ENCODE measurements at places on chromosomes 6 and 20. TPM values are rescaled to one million over a fixed set of nuclear protein-coding genes. Genes with fewer than 3 reads are reported as not detected.

The OR2H2 gene
- polyA plus RNA-seq, result not detected

The CCDC170 gene
- polyA plus RNA-seq, result 0.05 TPM

The SLC22A1 gene
- 0.08 TPM for polyA plus RNA-seq

The STMN3 gene
- polyA plus RNA-seq, result 15.2 TPM

The NUDT3 gene
- polyA plus RNA-seq, result 13.0 TPM

The IFT52 gene
- polyA plus RNA-seq, result 18.7 TPM

The HELZ2 gene
- polyA plus RNA-seq, result 5.0 TPM

The POPDC3 gene
- 24.4 TPM for polyA plus RNA-seq

The SPTLC3 gene
- 3.6 TPM for polyA plus RNA-seq

The SIM1 gene
- polyA plus RNA-seq, result not detected

The LINC00237 gene
- not detected for polyA plus RNA-seq

The SAMD3 gene
- polyA plus RNA-seq, result 0.29 TPM

The HLA-DOA gene
- polyA plus RNA-seq, result 0.18 TPM

The PERP gene
- polyA plus RNA-seq, result 159 TPM

The CYP24A1 gene
- 4.7 TPM for polyA plus RNA-seq

The PTK7 gene
- polyA plus RNA-seq, result 124 TPM

The RXRB gene
- 24.8 TPM for polyA plus RNA-seq

The EPB41L1 gene
- 8.9 TPM for polyA plus RNA-seq
